ENCODE measurements at places on chromosomes 7 and 10. TPM values are rescaled to one million over a fixed set of nuclear protein-coding genes. Genes with fewer than 3 reads are reported as not detected.

The CYP2C19 gene
- total RNA-seq, result not detected

The STRIP2 gene
- total RNA-seq, result 73.5 TPM

The PON1 gene
- not detected for total RNA-seq

The GPNMB gene
- 0.59 TPM for total RNA-seq

The HOGA1 gene
- total RNA-seq, result not detected

- no peak for DNase-seq
Measured at GRCh38 chr7:67990003-67990402, 993.4 kb downstream of the TYW1 start.

- no peak for DNase-seq
Measured at GRCh38 chr7:66055321-66055956, 20.2 kb upstream of the ASL start.

- no peak for DNase-seq
Measured at GRCh38 chr7:16660702-16661464, 14.9 kb downstream of the BZW2 start.

DNA sequence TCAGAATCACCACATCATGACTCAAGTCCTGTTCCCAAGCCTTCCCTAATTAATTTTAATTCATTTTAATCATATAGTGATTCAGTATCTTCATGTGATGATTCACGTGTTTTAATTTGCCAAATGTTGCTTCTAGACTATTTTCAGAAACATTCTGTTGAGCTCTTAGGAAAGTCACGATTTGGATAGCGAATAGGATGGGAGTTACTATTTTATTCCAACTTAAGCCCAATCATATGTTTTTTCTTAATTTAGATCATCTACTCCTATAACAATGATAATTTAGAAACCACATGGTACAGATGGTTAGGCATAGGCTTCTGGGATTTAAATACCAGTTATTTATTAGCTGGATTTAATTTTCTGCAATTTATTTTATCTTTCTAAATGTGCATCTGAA, 49.1 kb downstream of the RAPGEF5 start:
- DNase-seq, result no peak

DNA sequence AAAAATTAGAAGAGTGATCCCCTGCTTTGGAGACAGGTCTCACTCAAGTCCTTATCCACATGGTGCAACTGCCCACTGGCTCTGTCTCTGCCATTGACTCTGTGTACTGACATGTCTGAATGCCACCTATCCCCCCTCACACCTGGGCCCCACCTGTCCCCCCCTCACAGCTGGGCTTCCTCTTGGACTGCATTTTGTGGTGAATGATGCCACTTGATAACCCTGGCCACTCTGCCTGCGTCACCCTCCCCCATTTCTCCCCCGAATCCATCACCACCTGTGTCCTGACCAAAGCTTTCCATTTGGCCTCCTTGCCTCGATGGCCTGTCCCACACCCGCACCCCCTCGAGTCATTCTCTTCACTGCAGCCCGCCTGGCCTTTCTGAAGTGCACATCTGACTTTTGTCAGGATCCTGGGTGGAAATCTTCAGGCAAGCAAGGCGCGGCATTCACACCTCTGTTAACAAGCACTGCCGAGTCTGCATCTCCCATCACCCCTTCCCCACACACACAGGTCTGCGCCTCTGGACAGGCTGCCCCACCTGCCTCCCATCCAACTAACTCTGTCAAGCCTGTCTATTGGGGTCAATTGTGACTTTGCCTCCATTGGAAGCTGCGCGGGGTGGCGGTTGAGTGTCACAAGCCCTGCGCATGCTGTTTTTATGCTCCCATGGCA, 175.3 kb upstream of the KLF14 start:
- DNase-seq, result no peak

DNA sequence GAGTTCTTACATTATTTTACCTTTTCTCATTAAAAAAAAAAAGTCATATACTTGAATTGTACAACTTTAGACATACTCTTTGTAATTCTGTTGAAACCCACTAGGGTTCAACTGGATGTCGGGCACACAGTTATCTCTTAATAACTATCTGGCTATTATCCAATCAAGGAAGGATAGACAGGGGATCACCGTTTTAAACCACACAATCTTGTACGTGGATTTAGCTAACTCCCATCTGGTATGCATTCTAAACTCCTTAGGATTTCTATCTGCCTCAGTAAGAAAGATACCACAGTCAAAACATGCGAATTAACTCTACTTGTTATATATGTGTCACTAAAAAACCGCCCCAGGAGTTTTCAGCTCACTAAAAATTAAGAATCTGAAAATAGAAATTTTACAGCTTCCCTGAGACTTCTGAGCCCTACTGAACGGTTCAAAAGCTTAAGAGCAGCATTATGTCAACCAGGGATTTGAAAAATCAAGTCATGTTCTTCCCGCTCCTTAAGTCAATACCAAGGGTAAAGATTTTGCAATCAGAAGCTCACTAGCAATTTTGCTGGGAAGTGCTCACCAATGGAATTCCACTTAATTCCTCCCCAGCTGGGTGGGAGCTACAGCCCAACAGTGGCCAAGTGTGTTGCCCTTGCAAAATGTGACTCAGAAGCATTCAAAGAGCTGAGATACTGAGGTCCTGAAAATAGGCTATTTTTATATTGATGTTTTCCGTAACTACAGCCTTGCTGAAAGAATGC, 267.0 kb downstream of the FRMD4A start:
- no peak for DNase-seq

GRCh38 chr10:74418285-74418872, 267.4 kb downstream of the ADK start:
- no peak for DNase-seq

DNA sequence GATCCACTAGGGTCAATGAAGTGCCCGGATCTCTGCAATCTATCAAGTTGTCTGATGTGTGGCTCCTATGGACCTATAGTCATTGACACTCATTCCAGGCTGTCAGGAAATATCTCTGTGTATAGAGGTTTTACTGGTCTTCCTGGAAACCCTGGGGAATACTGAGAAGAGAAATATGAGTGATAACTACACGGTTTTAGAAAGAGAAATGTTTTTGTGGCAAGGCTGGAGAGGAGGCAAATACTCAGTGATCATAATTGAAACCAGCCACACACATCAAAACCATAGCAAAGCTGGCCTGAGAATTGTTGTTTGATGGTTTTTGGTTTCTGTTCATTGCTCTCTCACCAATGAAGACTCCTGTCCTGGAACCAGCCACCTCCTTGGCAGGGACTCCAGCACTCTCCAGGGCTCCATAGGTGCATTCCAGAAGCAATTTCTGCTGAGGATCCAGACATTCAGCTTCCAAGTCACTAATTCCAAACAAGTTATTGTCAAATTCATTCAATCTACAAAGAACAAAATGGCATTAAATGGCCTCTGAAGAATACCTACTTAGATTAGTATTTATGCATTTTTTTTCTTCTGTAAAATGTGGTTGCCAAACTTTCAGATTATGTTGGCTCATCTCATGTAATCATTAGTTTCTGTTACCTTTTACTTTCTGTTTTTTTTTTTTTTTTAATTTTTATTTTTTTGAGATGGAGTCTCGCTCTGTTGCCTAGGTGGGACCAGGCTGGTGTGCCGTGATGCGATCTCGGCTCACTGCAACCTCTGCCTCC, 108.6 kb upstream of the ABI1 start:
- DNase-seq, result no peak

GRCh38 chr7:146223851-146224250, 107.2 kb downstream of the CNTNAP2 start:
- no peak for DNase-seq

DNA sequence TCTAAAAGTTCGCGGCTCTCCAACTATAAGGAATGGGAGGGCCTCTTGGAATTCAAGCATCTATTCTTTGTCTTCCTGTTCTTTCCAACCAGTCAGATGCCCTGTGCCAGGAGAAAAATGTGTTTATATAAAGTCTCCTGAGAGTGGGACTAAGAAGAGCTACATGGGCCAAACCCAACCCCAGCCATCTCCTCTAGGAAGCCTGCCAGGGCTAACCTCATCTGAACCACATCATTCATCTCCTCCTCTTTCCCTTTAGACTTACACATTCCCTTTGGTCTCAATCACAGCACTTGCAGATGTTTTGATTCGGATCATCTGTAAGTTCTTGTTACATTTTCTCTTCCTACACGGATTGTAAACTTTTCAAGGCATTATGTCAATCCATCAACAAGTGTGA, 62.6 kb downstream of the DOCK4 start:
- no peak for DNase-seq

- no peak for DNase-seq
Measured at GRCh38 chr10:118204292-118204943, 137.7 kb downstream of the FAM204A start.

GRCh38 chr10:115649217-115649616, 556.1 kb downstream of the ATRNL1 start:
- no peak for DNase-seq

DNA sequence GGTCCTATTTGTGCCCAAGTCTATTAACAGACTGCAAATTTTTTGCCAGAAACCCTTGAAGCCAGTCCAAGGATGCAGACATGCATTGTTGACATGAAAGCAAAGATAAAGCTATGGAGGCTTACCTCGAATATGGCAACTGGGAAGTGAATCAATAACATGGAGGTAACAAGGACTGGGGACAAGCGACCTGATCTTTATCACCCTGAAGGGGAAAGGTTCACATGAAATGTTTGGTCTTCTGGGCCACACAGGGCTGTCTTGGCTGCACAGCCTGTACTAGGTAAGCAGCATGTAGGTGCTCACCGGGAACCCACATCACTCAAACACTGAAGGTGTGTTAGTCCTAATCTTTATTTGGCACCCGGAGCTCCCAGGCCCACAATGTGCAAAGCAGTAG, 17.9 kb downstream of the ERCC6 start:
- no peak for DNase-seq

- DNase-seq, result no peak
Measured at GRCh38 chr7:46654546-46655443, 733.7 kb upstream of the IGFBP3 start.

DNA sequence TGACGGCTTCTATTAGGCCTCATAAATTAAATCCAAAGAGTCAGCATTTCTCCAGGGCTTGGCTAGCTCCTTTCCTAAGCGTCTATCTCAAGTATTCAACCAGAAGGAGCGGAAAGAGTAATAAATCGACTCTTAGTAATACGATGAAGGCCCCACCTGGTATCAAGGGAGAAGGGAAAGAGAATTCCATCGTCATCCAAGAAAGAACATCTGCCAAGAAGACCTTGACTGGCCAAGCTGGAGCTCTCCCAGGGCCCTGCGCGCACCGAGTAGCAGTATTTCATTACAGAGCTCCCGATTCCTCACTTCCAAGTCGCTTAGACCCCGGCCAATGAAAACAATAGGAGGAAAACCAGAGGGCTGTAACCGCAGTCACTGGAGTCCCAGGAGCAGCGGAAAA, 178.0 kb upstream of the FRMD4A start:
- DNase-seq, result no peak
